ENCODE measurements at places on chromosomes 3 and 15. TPM values are rescaled to one million over a fixed set of nuclear protein-coding genes. Genes with fewer than 3 reads are reported as not detected.

DNA sequence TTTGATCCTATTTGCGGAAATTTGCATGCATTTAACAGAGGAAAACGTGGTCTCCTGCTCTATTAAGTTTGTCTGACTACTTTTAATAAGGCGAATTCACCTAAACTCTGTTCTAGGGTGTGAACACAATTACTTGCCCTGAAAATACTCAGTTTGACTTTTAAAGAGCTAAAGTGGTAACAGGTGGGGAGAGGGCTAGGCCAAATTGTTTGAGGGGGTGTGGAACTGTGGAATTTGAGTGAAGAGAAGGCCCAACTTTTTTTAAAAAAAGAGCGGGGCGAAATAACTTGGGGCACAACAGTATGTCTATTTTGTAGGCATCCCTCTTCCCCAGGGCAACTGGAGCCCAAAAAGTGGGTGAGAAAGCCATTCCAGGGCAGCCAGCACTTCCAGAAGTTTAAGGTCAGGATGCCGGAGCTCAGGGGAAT, 580 bp upstream of the FXR1 start:
- DNase-seq, result no peak

GRCh38 chr3:51669241-51670052, 1.6 kb upstream of the TEX264 start:
- peak; percentile 64 for DNase-seq

PATL2 gene
- 32.8 TPM for total RNA-seq

DNA sequence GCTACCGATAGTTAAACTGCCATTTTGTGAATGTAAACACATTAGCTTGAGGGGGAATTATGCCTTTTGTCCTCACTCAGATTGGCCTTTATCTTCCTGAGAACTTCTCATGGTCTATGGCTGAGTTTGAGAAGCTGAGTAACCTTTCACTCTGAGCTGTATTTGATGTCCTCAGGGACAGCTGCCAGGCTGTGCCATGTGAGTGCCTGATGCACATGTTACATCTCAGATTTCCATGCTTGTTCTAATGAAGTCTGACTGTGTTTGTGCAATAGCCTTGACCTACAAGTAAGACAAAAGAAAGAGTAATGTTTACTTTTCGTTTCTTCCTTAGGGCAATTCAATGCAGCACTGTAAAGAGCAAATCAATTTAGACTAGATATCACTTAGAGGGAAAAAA, 44.1 kb upstream of the ARL6 start:
- DNase-seq, result no peak

DNA sequence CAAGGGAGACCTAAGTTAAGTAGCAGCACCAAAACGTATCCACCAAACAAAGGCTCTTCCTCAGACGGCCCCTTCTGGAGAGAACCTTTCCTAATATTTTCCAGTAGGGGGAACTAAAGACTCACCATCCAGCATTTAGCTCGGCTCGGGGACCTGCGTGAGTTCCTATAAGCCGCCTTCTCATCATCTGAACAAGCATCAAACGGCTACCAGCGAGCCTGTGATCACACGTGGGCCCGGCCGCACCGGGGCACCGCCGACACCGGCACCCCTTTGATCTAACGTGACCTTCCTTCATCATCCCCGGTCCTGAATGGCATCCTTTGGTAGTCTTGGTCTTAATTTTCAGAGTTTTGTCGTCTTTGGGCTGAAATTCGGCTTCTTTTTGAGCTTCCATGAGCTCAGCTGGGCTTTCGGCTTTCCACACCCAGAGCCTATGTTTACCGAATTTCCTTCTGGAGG, 1.4 kb upstream of the ROBO2 start:
- DNase-seq, result no peak

All from CD8-positive, alpha-beta T cell (primary cell).